ENCODE measurements at places on chromosomes 1 and 21.
A peak's percentile ranks its signal among the peaks of the same experiment; 100 is the strongest.

GRCh38 chr21:39022863-39023693 lies 160.2 kb downstream of the PSMG1 start:
- no peak for DNase-seq

GRCh38 chr21:26505211-26505610 lies 67.9 kb downstream of the CYYR1 start:
- no peak for DNase-seq

DNA sequence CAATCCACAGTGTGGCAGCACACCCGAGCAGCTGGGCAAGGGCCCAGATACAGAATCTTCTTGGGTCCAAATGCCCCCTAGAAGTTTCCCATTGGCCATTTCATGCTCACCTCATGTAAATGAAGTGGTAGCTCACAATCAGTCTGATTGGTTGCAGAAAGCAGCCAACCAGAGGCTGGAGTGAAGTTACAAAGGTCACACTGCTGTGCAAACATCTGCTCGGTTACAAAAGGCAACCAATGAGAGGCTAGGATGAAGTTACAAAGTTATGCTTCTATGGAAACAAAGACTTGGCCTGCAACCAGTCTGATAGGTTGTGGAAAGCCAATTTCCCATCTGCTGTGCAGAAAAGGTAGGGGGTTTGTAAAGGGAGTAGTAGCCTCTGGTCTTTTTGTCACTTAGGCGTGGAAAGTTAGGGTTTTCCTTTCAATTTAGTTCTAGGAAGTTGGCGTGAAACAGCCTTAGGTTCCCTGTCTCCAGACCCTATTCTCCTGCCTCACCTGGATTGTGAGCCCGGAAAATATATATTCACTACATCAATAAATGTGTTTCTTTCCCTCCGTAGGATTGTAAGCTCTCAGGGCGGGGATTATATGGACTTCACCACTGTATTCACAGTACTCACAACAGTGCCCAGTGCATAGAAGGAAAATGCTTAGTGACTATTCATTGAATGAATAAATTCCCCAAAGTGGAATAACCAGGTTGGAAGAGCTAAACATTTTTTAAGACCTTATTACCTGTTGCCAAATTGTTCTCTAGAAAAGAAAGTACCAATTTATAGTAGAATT lies 91.9 kb downstream of the URB2 start:
- no peak for DNase-seq

GRCh38 chr1:91499904-91500755 lies 521 bp upstream of the CDC7 start:
- no peak for DNase-seq

- peak; percentile 47 for DNase-seq
Measured at GRCh38 chr21:36419996-36420395, 34.8 kb downstream of the CHAF1B start.

- DNase-seq, result no peak
Measured at GRCh38 chr1:232743999-232744398, 61.2 kb upstream of the MAP10 start.
